ENCODE measurements at places on chromosomes 6 and 20. TPM values are rescaled to one million over a fixed set of nuclear protein-coding genes. Genes with fewer than 3 reads are reported as not detected.

Gene MCCD1
- total RNA-seq: not detected

Gene MPIG6B
- total RNA-seq: not detected

Gene BPIFB2
- not detected for total RNA-seq

Gene KCNQ2
- total RNA-seq: 0.61 TPM

Gene VIP
- not detected for total RNA-seq

Gene B3GAT2
- not detected for total RNA-seq

Gene PMEPA1
- 347 TPM for total RNA-seq
